ENCODE measurements at places on chromosomes 12 and 14.

GRCh38 chr12:47377414-47378221, 297.9 kb upstream of the AMIGO2 start:
- DNase-seq = no peak

GRCh38 chr14:78805570-78805969, 635.4 kb downstream of the NRXN3 start:
- DNase-seq = no peak

- DNase-seq = no peak
These were observed 342.3 kb downstream of the FOXG1 start for GRCh38 chr14:29108908-29109307.

DNA sequence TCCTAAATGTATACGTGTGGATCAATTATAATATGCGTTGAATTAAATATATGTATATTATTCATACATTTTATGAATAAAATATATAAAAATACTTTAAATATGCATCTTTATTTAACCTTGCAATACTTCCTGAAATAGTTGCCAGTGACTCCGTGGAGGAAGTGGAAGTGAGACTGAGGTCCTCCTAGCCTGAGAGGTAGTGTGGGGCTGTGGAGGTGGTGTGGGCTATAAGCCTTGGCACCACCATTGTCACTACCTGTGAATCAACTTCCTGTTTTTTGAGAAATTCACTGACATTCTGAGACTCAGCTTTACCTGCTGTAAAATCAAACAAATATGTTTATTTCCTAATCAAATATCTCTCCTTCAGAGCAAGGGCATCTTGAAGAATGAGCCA, 514.2 kb downstream of the VRK1 start:
- DNase-seq = no peak

- no peak for DNase-seq
These were observed 136.5 kb downstream of the TGFB3 start for GRCh38 chr14:75845136-75845804.

All from NCI-H2029 treated with DMSO at 0.1 percent for 48 hours (cell line).